ENCODE measurements at places on chromosomes 4 and X. TPM values are rescaled to one million over a fixed set of nuclear protein-coding genes. Genes with fewer than 3 reads are reported as not detected.

DNA sequence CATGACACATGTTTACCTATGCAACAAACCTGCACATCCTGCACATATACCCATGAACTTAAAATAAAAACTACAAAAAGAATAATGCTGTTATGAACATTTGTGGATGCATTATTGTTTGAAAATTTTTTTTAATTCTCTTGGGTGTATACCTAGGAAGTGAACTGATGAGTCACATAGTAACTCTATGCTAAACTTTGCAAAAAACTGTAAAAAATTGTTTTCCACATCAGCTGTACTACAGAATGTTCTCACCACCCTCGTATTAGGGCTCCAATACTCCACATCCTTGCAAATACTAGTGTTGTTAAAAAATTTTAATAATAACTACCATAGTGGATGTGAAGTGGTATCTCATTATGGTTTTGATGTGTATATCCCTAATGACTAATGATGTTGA, 33.3 kb upstream of the ZNF280C start:
- no peak for DNase-seq

DNA sequence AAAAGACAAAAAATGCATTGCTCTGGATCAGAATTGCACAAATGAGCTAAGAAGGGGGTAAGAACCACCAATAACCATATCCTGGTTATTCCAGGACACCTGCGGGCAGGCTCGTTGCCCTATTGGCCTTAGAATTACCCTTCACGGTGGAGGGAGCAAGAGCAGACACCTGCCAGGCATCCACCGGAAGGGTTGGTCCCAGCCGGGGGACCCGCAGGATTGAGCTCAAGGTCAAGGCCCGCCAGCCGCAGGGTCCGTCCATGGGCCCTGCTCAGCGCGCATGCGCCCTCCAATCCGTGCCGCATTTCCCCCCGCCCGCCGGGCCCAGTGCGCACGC, 575 bp downstream of the SLC25A6 start:
- peak; percentile 23 for DNase-seq

- DNase-seq: no peak
Measured at GRCh38 chr4:94519925-94520789, 68.4 kb downstream of the PDLIM5 start.

- DNase-seq: no peak
Measured at GRCh38 chr4:101791182-101791558, 640 bp downstream of the BANK1 start.

DNA sequence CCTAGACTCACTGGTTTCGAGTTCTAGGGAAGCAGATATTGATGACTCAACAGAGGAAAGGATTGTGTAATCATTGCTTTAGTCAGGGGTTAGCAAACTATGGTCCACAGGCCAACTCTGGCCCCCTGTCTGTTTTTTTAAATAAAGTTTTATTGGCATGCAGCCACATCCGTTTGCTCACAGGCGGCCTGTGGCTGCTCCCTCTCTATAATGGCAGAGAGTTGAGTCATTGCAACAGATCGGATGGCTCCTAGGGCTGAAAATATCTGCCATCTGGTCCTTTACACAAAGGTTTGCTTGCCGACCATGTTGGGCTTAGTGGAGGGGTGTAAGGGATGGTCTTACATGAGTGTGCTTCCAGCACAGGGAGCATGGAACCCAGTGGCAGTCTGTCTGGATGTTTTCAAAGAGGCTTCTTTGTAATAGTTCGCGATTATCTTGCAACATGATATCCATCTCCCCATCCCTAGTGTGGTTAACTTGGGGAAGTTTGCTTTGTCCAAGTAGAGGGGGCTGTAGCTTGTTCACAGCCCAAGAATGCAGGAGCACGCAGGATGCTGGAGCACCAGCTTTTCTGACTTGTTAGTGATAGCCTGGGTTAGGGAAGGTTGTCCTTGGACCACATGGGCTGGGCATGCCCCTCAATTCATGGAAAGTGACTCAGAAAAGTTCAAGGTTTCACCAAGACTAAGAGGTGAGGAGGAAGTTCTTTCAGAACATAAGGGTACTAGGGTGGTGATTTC, 59.3 kb upstream of the CLDN34 start:
- no peak for DNase-seq

- DNase-seq: peak; percentile 31
Measured at GRCh38 chr4:74537459-74537858, 92.5 kb downstream of the AREG start.

DNA sequence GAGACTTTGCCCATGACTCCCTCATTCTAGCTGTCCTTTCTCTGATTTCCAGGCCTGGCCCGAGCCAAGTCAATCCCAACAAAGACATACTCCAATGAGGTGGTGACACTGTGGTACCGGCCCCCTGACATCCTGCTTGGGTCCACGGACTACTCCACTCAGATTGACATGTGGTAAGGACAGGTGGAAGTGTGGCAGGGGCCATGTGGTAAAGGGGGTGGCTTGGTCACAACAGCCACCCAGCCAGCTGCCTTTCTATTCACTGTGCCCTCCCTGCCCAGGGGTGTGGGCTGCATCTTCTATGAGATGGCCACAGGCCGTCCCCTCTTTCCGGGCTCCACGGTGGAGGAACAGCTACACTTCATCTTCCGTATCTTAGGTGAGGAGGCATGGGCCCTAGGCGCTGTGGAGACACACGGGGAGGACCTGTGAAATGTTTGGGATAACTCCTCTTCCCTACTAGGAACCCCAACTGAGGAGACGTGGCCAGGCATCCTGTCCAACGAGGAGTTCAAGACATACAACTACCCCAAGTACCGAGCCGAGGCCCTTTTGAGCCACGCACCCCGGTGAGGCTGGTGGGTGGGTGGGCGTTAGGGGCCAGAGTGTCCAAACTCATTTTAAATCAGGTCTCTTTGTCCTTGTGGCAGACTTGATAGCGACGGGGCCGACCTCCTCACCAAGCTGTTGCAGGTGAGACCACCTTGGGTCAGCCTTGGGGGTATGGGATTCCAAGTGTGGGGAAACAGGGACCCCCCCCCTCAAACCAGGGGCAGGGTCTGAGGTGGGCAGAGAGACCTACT, 6.1 kb upstream of the USP11 start:
- DNase-seq: no peak

DNA sequence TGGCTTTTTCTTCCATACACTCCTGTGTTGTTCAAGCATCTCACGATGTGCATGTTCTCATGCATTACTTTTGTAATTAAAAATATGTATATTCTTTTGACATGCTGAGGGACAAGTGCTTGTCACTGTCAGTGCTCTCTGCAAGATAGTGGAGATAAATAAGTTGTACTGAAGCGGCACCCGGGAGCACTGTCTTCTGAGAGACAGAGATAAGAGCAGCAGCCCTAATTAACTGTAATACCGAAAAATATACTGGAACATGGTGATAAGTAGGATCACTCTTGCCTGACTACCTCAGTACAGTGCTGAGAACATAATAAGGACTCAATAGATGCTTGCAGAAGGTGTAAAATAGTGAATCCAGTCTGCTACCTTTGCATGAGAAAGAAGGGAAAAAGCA, 9.4 kb upstream of the GPR173 start:
- DNase-seq: no peak

- DNase-seq: no peak
Measured at GRCh38 chr4:122606364-122607043, 14.4 kb downstream of the IL21 start.

- peak; percentile 16 for DNase-seq
Measured at GRCh38 chrX:13252726-13253125, 67.1 kb downstream of the ATXN3L start.

- no peak for DNase-seq
Measured at GRCh38 chr4:15336410-15337167, 91.2 kb upstream of the C1QTNF7 start.

GRCh38 chr4:107734120-107734519, 14.1 kb upstream of the PAPSS1 start:
- no peak for DNase-seq

- no peak for DNase-seq
Measured at GRCh38 chrX:139202742-139203420, 327.7 kb upstream of the F9 start.

DNA sequence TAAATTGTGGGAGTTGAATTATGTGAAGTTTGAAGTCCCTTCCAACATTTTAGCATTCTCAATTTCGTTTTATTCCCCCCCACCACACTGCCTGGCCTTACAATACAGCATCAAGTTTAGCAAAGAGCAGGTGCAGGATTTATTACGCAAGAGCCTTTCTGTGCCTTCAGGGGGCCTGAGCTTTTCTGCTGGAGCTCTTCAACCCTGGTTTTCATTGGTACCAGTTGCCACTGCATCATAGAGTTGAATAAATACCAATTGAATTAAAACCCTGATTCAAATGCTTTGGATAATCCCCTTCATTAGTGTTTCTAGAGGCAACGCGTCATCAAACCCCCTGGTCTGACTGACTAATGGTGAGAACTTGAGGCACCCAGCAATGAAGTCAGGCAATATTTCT, 43.6 kb upstream of the KIT start:
- DNase-seq: no peak

DNA sequence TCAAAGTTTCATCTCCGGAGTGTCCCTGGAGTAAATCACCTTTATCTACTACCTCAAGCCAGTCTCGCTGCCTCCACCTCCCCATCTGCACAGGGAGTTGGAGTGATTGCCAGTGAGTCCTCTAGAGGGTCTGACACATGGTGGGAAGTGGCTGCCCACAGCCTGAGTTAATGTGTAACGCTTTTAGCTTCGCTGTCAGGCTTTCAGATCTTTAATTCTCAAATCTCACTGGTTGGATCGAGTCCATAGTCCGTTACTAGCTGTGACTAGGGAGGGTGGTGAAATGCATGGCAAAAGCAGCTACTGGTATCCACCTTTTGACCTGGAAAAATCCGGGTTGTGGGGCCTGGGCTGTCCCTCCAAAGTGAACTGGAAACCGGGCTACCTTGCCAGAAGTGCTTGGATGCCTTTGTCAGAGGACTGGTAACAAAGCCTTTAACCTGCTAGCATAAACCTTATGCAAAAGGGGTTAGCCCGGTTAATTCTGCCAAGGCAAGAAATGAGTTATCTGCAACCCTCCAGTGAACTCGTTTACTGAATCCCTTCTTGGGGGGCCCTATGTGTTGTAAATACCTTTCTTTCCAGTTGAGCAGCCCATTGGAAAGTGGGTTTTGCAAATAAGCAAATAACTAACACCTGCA, 5.1 kb upstream of the WDR1 start:
- DNase-seq: no peak

DNA sequence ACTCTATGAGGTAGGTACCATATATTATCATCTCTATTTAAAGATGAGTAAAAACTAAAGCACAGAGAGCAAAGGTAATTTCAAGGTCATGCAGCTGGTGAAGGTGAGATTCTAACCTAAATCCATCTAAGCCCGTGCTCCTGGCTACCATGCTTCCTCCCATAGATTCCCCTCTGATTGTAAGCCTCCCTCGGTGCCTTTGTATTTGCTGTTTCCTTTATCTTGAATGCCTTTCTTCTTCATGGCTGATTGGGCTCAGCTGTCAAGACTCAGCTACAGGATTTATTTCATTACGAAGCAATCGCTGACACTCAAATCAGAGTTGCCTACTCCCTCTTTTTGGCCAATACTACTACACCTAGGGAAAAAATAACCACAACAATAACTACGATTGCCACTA, 217.1 kb downstream of the ARAP2 start:
- DNase-seq: no peak

- no peak for DNase-seq
Measured at GRCh38 chrX:8447368-8447767, 17.3 kb upstream of the VCX3B start.

DNA sequence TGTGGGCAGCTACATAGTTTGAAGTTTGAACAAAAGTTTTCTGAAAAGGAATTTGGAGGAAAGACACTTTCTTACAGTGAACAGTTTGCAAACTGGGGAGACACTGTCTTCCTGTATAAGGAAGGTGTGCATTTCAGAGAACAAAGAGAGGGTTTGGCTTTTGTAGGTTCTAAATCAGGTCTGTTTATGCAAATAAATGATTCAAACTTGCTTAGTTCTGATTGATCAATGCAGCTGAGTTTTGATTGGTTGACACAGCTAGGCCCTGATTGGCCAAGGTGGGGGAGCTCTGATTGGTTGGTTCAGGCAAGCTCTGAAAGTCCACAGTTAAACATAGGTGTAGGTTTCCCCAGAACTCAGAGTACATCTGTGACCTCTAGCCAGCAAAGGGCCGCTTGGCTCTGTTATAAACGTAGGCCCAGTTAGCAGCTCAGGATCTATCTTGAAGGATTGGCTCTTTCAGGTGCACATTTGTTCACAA, 63.0 kb upstream of the ENPP6 start:
- DNase-seq: no peak

DNA sequence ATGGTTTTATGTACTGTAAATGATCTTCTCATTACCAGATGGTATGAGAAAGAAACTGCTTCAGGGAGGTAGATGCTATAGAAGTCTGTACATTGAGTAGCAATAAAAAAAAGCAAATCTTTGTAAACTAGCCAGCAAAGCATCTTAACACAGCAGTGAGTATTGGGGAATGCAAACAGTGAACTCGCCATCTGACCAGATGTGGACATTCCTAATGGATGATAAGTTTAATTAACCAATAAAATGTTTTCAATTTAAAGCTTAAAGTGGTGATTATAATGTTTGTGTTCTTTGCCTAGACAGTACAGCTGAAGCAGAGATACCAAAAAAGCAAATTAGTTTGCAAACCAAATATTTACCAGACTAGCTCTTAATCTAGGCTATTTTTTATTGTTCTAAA, 1144.2 kb downstream of the FAT4 start:
- no peak for DNase-seq

DNA sequence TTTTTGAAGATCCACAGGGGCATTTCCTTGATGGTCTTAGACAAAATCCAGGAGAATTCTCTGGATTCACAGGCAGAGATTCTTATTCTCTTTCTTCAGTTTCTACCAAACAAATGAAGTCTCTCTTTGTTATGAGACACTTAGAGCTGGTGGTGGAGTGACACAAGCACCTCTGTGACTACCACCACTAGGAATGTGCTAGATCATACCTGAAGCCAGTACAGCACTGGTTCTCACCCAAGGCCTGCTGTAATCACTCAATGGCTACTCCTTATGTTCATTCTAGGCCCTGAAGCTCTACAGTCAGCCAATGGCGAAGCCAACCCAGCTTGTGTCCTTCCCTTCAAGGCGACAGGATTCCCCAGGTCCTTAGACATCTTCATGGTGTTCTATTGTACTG, 482.3 kb downstream of the TRAM1L1 start:
- no peak for DNase-seq

- no peak for DNase-seq
Measured at GRCh38 chrX:50779694-50780093, 34.3 kb downstream of the SHROOM4 start.

GRCh38 chrX:71910643-71910985, at the start of gene NHSL2:
Gene NHSL2 (plus strand): TSS chrX:71910845.
- no peak for DNase-seq

- no peak for DNase-seq
Measured at GRCh38 chr4:147236806-147237205, 244.1 kb upstream of the EDNRA start.

GRCh38 chr4:183348706-183349659, 26.8 kb upstream of the CLDN24 start:
- peak; percentile 75 for DNase-seq

Gene GALNTL6
- not detected for total RNA-seq

Gene SLC9A7
- 8.0 TPM for total RNA-seq

Gene SOX3
- not detected for total RNA-seq

Gene PHEX
- 5.6 TPM for total RNA-seq

Gene SORBS2
- 2.8 TPM for total RNA-seq

Gene TLR2
- not detected for total RNA-seq

Gene UGT2B17
- not detected for total RNA-seq

Gene CENPVL1
- 0.41 TPM for total RNA-seq

All from fibroblast of the aortic adventitia (primary cell).